ENCODE measurements at places on chromosomes 3 and 15.
A peak's percentile ranks its signal among the peaks of the same experiment; 100 is the strongest.

- DNase-seq = peak; percentile 76
Observed at GRCh38 chr3:111667621-111668239, 72.6 kb upstream of the ZBED2 start.

DNA sequence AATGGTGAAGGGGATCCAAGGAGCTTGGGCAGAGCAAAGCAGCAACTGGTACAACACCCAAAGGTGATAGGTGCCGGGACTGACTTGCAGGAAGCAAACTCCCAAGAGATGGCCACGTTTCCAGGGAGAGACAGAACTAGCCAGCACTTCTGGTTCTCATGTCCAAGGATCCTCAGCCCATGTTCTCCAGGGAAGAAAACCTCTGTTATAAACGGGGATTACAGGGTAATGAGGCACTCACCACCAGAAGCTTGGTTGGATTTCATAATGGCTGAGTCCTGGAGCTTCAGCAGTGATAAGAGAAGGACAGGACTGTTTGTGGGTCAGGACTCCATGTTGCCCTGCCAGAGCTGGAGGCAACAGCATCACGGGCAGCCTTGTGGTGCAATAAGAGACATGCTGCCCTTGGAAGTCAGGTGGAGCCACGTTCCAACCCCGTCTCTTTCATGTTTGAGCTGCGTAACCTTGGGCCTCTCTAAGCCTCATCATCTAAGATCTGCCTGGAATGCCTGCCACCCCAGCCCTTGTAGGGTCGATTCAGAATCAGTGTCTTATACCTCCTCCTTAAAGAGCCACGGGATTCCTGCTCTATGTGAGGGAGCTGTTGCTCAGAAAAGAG lies 181.0 kb downstream of the ABHD5 start:
- DNase-seq = no peak

- DNase-seq = no peak
Observed at GRCh38 chr15:74327756-74328155, 39.7 kb downstream of the CYP11A1 start.

DNA sequence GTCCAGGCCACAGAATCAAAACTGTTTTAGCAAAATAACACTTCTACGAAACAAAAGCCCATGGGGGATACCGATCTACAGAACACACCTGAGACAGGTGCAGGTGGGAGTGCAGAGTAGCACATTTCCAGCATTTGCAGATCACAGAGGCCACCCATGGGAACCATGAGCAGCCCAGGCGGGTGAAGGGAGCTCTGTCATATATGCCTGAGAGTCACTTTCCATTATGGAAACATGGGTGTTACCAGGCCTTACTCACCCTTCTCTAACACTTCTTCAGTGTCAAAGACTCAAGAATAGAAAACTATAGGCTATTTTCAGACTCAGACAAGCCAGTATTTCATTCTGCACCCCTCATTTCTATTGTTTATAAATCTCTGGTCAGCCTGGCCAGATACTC lies 3.5 kb downstream of the PLA1A start:
- DNase-seq = peak; percentile 26

GRCh38 chr3:15268033-15268631 lies 62.1 kb downstream of the CAPN7 start:
- DNase-seq = peak; percentile 84

DNA sequence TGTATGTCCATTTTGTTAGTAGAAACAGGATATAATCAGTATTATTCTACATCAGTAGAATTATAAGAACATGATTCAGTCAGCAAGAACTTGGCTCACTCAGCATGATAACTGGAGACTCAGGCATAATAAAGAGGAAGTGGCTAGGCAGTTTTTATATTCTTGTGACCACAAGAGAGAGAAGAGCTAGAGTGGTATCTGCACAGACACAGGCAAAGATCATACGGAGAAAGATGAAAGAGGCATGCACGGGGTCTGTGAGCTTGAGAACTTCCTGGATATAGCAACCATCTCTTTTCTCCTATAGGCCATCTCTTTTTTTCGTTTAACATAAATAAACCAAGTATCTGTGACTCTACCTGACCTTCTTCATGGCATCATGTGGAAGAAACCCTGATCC lies 46.8 kb downstream of the MYO5A start:
- DNase-seq = peak; percentile 38

- DNase-seq = no peak
Observed at GRCh38 chr3:135491491-135492205, 473.9 kb upstream of the PPP2R3A start.

Measured in stimulated activated CD4-positive, alpha-beta T cell treated with anti-CD3 and anti-CD28 coated beads, Interleukin-1b, Interleukin-23, amount 100 ng/mL, for 48 hours (primary cell).